ENCODE measurements at places on chromosomes 16 and 17.
A peak's percentile ranks its signal among the peaks of the same experiment; 100 is the strongest.

- peak; percentile 11 for DNase-seq
Observed at GRCh38 chr17:44910231-44911106, 4.8 kb downstream of the GFAP start.

GRCh38 chr17:18043491-18043890, 4.3 kb downstream of the GID4 start:
- no peak for DNase-seq

GRCh38 chr16:82264756-82265155, 94.7 kb upstream of the MPHOSPH6 start:
- no peak for DNase-seq

GRCh38 chr16:12159028-12159427, 182.5 kb downstream of the SNX29 start:
- no peak for DNase-seq

GRCh38 chr16:59373632-59374031, 639.5 kb upstream of the GOT2 start:
- no peak for DNase-seq

DNA sequence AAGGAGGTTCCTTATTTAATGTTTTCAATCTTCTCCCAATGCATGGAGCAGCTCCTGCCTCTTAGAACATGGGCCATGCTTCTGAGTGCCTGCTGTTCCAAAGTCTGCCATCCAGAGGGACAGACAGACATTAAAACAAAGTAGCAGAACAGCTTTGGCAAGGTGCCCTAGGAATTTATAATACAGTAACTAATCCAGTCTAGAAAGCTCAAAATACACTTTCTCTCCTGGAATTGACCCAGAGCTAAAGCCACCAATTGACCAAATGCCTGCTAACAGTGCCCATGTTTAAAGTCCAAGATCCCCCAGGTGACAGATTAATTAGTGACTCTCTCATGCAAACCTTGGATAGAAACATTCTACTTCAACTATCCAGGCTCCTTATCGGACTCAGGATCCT, 11.1 kb upstream of the CHRNE start:
- DNase-seq, result no peak

- DNase-seq, result no peak
Observed at GRCh38 chr16:2481676-2482075, 6.7 kb downstream of the TBC1D24 start.

GRCh38 chr16:50244140-50244503, 22.2 kb upstream of the ADCY7 start:
- DNase-seq, result no peak

DNA sequence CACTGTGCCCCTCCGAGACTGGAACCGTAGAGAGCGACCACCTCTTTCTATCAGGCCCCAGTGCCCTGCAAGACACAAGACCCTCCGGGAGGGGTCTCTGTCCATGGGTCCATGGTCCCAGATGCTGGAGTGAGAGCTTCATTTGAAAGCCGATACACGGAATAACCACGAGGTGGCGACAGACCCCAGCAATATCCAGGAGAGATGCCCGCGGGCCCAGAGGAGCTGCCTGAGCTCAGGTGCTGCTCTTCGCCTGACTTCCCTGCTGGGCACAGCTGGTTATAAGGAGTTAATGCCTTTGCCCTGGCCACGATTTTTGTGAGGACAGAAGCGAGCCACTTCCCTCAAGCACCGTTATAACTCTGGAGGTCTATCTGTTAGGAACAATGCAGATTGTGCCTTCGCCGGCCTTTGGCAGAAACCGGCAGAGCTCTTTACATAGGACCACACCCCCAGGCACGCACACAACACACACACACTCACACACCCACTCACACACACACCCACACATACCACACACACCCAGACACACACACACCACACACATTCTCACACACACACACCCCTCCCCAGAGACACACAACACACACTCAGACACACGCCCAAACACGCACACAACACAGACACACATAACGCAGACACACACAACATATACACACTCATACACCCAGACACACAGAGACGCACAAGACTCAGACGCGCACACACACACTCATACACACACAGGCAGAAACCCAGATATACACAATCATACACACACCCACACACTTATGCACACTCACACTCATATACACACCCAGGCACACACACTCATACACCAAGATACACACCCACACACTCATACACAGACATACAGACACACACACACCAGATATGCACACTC, 436.4 kb downstream of the SOX9 start:
- DNase-seq, result peak; percentile 68

DNA sequence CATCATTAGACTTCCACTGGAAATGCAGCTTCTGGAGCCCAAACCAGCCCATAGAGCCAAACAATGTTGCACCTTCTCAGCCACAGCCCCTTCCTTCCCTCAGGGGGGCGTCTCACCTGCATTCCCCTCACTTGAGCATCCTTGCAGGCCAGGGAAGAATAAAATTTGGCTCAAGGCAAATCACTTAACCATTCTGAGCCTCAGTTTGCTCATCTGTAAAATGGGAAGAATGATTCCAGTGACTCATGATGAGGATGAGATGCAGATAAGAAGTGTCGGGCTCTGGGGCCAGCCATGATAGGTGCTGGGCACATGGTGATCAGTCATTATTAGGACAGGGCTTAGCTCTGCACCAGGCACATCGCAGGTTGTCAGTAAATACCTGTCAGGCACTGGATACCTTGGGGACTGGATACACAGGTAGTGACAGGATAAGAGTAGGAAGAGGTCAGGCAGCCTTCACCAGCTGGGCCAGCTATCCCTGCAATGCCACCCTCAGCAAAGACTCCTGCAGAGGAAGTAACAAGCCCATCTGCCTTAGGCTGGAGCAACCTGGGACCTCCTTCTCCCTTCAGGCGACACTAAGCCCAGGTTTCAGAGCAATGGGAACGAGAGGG, 208.0 kb upstream of the TNRC6C start:
- no peak for DNase-seq

GRCh38 chr17:79478051-79478461, 132.8 kb downstream of the RBFOX3 start:
- no peak for DNase-seq

- DNase-seq, result no peak
Observed at GRCh38 chr16:56986361-56986760, 3.0 kb upstream of the NLRC5 start.

DNA sequence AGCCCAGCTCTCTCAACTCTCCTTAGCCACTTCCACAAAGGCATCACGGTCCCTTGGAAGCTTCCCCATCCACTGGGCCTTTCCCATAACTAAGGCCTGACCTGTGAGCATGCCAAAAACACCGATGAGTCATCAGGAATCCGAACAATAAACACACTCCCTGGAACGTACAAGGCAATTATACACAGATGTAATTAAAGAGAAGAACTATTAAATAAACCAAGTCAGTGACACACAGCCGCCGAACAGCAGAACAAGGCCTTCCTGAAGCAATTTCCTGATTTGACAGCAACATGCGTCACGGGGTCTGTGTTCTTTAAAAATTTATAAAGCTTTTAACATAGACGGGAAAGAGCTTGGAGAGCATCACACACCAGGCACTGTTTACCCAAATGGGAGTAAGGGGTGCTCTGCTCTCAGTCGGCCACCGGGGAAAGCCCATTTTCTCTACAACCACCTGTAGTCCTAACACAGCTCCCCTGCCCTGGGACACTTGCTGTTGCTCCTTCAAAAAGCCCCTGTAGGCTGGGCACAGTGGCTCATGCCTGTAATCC, 29.4 kb downstream of the COG7 start:
- DNase-seq, result no peak

- DNase-seq, result no peak
Observed at GRCh38 chr17:39134878-39135277, 16.6 kb downstream of the PLXDC1 start.

- no peak for DNase-seq
Observed at GRCh38 chr16:10979717-10980601, 35.6 kb downstream of the CLEC16A start.

DNA sequence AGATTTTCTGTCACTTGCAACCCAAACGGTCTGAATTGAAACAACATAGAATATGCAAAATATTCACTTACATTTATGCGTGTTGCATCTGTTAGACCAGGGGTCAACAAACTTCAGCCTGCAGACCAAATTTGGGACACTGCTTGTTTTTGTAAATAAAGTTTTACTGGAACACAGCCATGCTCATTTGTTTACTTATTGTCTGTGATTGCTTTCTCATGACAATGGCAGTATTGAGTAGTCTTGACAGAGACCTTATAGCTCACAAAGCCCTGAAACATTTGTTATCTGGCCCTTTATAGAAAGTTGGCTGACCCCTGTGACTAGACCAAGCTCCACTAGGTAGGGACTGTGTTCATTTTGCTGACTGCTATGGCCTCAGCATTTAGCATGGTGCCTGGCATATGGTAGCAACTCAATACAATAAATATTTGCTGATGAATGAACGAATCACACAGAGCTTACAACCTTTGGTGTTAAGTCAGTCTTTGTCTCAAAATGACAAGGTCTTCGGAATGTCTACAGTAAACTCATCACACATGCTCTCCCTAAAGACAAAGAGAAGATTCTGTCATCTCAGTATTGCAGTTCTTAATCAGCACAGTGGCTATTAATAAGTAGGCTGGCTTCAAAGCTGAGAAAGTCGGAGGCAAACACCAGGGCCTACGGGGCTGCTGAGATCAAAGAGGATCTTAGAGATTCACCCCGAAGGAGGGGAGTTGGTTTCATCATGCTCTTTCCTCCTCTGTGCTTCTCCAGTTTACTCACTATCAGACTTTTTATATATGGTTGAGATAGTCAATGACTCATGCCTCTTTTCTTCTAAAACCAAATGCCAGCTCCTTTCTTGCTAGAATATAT, 95.2 kb upstream of the AXIN2 start:
- no peak for DNase-seq

- no peak for DNase-seq
Observed at GRCh38 chr17:63250830-63251229, 195.3 kb downstream of the CYB561 start.

DNA sequence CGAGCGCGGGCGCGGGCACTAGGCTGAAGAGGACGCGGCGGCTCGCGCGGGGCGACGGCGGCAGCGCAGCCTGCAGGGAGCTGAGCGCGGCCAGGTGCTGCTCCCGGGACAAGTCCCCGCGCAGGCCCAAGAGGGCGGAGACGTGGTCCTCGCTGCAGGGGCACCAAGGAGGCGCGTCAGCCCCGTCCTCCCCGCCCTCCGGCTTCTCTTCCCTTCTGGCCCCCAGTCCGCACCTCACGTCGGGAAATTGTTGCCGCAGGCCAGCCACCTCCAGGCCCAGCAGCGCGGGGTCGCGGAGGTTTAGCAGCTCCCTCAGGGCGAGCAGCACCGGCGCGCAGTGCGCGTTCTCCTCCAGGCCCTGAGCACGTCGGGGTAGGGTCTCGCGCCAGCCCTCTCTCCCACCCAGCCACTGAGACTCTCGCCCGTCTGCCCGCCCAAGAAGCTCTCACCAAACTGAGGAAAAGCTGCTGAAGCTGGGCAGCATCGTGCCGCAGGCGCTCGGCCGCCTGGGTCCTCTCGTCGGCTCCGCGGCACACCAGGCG, 761 bp upstream of the MATCAP1 start:
- no peak for DNase-seq

GRCh38 chr16:51939378-51939871, 607.5 kb downstream of the TOX3 start:
- DNase-seq, result no peak

GRCh38 chr17:64281962-64282752, 19.1 kb upstream of the TEX2 start:
- DNase-seq, result peak; percentile 37

GRCh38 chr17:75269844-75270217, 1.2 kb downstream of the MIF4GD start:
- DNase-seq, result no peak

GRCh38 chr17:30780343-30780742, 44.1 kb downstream of the CRLF3 start:
- DNase-seq, result no peak

DNA sequence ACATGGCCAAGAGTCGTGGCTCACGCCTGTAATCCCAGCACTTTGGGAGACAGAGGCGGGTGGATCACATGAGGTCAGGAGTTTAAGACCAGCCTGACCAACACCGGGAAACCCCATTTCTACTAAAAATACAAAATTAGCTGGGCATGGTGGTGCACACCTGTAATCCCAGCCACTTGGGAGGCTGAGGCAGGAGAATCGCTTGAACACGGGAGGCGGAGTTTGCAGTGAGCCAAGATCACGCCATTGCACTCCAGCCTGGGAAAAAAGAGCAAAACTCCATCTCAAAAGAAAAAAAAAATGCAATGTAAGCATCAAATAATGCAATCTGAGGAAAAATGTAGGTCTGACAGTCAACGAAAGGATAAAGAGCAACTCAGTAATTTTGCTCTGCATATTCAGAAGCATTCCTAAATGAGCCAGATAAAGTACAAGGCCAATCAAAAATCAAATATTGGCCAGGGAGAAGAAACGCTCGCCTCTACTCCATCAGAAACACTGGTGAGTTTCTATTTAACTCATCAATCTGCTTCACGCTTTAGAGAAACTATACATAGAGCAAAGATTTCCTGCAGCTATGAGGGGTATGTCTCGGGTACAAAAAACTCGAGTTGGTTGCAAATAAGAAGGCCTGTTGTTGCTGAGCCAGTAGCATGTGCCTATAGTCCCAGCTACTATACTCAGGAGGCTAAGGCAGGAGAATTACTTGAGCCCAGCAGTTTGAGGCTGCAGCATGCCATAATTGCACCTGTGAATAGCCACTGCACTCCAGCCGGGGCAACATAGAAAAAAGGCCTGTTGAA, 3.7 kb downstream of the TXNDC11 start:
- DNase-seq, result no peak

DNA sequence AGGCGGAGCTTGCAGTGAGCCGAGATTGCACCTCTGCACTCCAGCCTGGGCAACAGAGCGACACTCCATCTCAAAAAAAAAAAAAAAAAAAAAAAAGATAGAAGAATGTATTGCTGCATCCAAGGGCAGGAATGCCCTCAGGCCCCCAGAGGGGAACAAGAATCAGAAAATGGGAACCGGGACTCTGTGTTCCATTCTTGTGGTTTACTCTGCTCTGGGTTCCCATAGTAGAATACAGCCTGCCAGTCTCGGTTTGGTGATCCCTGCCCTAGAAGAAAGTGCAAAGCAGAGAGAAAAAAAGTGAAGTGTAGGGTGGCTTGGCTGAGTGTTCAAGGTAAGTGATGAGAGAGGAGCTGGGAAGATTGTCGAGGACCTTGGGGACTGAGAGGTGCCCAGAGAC, 27.4 kb upstream of the KDM6B start:
- no peak for DNase-seq

DNA sequence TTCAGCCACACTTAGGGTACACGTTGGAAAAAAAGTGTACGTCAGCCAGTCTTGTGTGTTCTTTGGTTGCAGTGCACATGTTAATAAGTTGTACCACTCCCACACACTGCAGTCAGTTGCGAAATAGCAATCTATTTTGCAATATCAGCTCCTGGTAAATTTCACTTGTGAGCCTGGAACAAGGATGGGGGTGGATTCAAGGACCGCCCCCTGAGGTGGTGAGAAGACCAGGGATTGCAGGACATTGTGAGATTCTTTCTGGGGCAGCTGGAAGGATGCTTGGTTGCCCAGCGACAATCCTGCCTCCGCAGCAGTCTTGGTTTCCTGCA, 78.6 kb upstream of the ZFHX3 start:
- DNase-seq, result no peak

All from D721Med (cell line).